ENCODE measurements at places on chromosomes 1 and 21.

DNA sequence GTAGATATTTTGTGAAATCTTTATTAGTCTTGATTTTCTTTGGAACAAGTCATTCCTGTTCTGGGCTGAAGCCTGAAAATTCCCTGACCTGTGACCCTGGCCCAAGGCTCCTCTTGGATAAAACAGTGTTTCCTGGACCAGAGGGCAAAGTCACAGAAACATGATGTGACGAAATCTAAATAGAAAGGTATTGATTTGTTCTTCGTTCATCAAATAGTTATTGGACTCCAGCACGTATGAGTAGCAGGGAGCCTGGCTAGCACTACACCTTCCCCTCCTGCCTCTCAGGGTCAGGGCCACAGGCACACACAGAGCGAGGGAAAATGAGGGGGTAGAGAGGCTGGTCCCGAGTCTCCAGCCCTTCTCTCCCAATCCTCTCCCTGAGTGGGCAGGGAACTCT lies 1.7 kb upstream of the CLDN14 start:
- no peak for DNase-seq

- DNase-seq, result no peak
Measured at GRCh38 chr1:67060811-67061218, 6.9 kb upstream of the SLC35D1 start.

GRCh38 chr1:16441282-16441665 lies 750 bp downstream of the NECAP2 start:
- DNase-seq, result no peak

DNA sequence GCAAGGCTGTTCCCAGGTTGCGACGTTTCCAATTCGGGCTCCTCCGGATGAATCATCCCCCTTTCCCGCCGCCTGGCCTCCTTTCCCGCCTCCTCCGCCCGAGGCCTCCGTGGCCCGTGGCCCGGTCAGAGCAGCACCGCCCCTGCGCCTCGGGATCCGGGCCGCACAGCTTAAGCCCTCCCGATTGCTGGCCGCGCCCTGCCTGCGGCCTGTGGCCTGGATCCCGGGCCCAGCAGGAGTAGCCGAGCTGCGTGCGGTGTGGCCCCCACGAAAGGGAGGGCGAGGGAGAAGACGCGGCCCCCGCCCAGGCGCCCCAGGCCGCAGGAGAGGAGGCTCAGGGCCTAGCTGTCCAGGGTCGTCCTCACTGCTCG lies 1.0 kb downstream of the TMEM200B start:
- no peak for DNase-seq

- DNase-seq, result no peak
Measured at GRCh38 chr1:41950820-41951219, 32.1 kb upstream of the HIVEP3 start.

GRCh38 chr1:113990530-113990929 lies 11.3 kb downstream of the OLFML3 start:
- no peak for DNase-seq

GRCh38 chr1:67261680-67262079 lies 46.0 kb upstream of the IL12RB2 start:
- peak; percentile 32 for DNase-seq

- no peak for DNase-seq
Measured at GRCh38 chr1:40954626-40955025, 24.9 kb upstream of the CTPS1 start.

- DNase-seq, result no peak
Measured at GRCh38 chr1:244865028-244865371, 657 bp upstream of the HNRNPU start.

DNA sequence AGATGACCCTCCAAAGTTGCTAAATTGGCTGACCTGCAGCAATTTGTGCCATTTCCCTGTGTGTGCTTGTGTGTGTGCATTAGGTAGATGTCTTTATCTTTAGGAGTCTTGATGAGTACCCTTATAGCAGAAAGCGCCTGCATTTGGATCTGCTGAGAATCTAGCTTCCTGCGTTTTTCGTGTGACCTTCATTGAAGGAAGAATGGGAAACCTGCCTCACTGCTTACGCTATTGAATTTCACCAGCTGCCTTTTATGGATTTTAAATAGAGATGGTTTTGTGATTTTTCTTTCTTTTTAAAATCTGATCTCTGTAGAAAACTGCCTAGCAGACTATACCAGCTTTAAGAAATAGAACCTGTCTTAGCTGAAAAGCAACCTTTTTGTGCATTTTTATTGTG lies 124.5 kb downstream of the CACHD1 start:
- no peak for DNase-seq

DNA sequence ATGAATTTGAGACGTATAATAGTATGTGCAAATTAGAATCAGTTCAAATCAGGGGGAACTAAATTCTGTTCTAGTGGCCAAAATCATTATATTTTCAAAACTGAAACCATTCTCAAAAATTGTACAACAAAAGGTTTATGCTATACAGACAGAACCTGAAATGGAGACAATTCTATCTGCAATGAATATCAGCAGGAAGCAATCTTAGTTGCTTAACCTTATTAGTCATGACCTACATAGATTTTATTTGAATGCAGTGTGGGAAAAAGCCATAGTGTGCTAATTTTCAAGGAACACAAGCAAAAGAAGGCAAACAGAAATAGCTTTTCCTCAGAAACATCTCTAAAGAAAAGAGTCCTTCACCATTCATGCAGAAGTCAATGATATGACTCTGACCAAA lies 6.5 kb downstream of the AK5 start:
- no peak for DNase-seq

- DNase-seq, result no peak
Measured at GRCh38 chr1:3570066-3570986, 41.0 kb downstream of the MEGF6 start.

DNA sequence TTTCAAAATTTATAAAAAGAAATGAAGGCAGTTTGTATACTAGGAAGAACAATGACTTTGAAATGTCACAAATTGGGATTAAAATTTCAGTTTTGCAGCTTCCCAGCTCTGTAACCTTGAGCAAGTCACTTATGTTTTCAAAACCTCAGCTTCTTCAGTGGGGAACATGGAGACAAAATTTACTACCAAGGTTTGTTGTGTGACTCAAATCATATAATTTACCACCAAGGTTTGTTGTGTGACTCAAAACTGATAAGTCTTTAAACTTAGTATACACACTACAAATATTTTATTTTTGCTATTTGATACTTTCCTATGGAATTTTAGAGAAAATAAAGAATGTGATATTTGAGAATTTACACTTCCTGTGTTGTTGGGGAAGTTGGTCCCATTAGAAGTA lies 219.9 kb downstream of the KCTD3 start:
- no peak for DNase-seq

DNA sequence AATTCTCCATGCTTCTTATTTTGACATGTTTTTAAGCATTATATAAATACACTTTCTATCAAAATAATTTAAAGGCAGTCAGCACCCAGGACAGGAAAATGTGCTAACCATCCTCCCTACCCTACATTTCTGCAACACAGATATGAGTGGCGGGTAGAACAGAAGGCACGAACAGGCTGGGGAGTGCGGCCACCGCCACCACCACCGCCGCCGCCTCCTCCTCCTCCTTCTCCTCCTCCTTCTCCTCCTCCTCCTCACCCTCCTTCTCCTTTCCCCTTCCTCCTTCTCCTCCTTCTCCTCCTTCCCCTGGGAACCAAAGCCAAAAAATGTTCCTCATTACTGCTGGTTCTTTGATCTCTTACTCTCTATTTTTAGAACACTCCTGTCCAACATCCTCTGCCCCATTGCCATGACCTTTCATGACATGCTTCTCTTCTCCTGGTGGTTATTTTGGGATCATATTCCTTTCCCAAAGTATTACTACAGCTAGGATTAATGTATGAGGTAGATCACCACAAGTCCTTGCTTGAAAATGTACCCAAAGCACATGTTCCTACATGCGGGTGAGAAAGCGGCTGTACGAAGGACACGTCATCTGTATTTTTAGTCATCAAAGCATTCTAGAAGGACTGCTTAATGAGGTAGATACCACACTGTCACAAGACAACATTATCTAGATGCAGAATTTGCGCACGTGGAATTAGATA lies 24.5 kb upstream of the CCN1 start:
- no peak for DNase-seq

DNA sequence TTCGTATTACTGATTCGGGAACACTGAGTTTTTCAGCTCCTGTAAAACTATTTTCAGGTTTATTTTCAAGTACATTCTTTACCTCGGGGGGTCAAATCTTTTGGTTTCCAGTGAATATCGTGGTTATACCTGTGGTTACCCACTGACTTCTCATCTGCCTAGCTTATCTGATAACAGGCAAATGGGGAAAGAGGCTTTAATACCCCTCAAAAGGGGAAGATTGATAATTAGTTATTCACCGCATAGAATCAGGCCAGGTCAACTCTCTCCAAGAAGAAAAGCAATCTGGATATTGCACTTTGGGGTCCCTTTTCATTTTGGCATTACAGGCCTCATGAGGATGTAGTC lies 23.0 kb downstream of the RUNX1 start:
- DNase-seq, result no peak

GRCh38 chr1:47529520-47530098 lies 91.8 kb downstream of the FOXD2 start:
- DNase-seq, result no peak

- no peak for DNase-seq
Measured at GRCh38 chr21:45303751-45304475, 16.2 kb upstream of the POFUT2 start.

DNA sequence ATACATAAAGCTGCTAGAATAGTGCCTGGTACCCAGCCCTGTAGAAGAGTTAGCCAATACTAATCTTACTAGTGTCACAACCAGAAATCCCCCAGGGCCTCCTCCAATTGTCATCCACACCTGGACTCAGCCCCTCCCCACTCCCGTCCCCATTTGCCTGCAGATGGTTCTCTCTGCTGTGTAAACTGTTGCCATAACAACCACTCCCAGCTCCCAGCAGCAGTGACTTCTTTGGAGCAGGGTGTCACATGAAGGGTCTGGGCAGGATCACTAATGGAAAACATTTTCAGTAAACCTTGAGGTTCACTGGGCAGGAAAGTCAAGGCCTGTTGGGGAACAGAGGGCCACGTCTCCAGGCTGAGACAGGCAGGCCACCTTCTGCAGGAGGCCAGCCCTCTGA lies 126.0 kb upstream of the IPO9 start:
- DNase-seq, result no peak

DNA sequence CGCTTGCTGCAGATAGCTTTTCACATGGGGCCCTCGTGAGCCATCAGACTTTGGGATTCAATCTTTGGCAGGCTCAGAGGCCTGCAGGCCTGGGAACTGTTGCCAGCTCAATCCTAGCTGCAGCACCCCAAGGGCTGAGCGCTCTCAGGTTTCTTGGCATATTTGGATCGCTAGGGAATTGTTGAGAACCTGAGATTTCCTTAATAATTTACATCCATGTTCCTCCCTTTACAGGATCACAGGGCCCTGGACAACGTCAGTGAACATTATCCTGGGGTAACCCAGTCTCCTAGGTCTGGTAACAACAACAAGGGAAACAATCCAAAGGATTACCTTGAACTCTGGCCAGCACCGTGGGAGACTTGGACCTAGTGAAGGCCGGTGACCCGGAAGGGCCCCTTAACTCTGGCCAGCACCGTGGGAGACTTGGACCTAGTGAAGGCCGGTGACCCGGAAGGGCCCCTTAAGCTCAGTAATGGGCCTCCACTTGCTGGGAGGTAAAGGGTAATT lies 49.3 kb upstream of the NEK2 start:
- DNase-seq, result no peak

- DNase-seq, result no peak
Measured at GRCh38 chr1:24961334-24961733, 31.3 kb upstream of the RUNX3 start.

DNA sequence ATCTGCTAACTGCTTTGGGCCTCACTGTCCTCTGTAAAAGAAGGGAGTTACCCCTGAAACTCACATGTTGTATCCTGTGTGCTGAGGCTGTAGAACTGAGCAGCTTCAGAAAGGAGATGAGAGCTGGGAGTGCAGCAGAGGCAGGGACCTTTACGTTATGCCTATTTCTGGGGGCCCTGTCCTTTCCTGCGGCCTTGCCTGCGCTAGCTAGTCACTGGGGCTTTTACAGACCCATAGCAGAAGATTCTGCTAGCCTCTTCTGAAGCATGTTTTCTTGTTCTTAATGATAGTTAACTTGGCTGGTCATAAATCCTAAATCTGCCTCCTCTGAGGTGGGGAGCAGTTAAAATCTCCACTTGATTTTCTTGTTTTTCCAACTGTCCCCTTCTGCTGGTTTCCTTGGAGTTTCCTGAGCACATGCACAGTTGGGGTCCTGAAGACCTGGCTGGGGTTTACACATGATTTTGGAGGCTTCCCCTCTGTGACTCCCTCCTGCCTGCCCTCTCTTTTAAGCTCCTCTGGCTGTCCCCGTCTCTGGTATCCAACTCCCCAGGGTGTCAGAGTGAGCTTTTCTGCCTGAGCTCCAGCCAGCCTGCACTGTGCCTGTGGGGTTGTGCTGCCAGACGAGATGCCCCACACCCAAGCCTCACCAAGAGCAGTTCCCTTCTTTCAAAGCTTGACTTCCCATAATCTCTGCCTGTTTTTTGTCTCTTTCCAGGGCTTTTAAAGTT lies 76.6 kb downstream of the NOS1AP start:
- DNase-seq, result no peak

DNA sequence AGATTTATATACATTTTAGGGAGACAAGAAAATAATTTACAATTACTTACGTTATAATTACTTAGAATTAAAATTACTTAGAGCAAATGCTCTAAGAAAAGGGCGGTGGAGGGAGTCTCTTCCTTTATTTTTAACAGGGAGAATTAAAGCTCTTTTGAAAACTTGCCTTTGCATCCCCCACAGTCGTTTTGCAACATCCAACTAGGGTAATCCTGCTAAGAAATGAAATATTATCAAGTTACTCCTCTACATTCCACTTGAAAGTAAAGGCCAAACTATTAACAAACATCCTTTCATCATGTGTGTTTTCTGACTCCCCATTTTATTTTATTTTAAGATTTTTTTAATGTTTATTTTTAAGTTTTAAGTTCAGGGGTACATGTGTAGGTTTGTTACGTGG lies 1358.5 kb downstream of the NCAM2 start:
- no peak for DNase-seq

- DNase-seq, result no peak
Measured at GRCh38 chr1:26482921-26483320, 10.7 kb downstream of the HMGN2 start.

DNA sequence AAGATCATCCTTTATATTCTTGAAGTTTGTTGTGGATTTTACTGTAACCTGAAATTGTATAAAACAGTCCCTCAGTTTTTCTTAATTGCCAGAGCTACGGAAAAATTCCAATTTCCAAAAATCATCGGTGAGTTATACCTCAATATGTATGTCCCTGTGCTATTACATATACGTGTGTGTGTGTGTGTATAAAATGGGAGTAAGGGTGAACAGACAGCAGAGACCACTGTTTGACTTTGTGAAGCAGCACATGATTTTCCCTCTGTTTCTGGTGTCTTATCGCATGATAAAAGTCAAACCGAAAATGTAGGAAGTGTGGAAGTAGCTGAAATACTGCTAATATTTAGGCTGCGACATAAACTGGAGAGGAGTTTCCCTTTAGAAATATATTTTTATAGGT lies 1.2 kb downstream of the OR2T1 start:
- DNase-seq, result no peak
